ENCODE measurements at places on chromosomes 1 and 21.

DNA sequence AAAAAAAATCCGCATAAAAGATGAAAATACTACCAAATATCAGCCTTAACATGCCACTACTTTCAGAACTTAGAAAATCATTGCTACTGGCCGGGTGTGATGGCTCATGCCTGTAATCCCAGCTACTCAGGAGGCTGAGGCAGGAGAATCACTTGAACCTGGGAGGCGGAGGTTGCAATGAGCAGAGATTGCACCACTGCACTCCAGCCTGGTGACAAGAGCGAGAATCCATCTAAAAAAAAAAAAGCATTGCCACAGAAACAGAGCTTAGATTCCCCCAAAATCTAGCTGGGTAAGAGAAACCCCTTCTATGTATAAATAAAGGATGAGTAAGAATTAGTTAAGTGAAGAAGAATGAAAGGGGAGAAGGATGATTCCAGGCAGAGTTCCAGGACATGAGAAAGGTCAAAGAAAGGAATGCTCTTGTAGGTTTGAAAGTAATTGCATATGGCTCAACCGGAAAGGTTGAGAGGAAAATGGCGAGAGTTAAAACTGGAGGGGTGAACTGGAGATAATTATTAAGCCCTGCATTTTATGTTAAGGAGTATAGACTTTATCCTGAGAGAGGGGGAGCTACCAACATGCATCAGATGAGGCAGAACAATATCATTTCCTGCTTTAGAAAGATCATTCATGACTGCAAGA lies 19.7 kb upstream of the NRDC start:
- DNase-seq = peak; percentile 93

- DNase-seq = peak; percentile 33
Measured at GRCh38 chr1:1889847-1890505, 911 bp downstream of the GNB1 start.

- DNase-seq = no peak
Measured at GRCh38 chr1:33970148-33970825, 106.4 kb downstream of the HMGB4 start.

GRCh38 chr1:9827558-9828185 lies 3.9 kb upstream of the CLSTN1 start:
- no peak for DNase-seq

DNA sequence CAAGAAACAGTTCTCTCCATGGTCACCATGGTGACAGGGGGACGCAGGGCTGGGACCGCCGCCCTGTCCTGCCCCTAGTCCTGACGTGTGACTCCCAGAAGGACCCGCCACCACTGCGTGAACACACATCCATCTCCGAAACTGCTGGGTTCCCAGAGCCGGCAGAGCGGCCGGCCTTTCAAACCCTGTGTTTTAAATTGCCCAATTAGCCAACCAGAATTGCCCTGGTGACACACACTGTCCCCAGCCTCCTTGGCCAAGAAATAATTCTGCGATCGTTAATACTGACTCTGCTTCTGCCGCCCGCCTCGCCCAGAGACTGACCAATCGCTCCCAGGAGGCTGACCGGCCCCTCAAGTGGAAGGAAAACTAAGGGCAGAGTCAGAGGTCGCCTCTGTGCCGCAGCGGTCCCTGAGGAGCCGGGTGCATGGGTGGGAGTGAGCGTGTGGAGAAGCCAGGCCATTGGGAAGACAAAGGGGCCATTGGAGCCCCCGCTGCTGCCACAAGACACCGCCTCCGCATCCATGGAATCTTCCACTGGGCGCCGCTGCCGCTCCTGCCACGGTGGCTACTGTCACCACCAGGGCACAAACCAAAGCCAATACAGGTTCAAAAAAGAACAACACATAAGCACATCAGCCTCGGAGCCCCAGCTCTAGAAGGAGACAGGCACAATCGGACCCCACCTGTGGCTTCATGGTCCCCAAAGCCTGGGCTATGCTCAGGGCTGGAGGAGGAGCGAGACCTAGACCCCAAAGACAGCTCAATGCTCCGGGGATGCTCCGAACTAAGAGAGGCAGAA lies 273.2 kb downstream of the NPHP4 start:
- DNase-seq = no peak

DNA sequence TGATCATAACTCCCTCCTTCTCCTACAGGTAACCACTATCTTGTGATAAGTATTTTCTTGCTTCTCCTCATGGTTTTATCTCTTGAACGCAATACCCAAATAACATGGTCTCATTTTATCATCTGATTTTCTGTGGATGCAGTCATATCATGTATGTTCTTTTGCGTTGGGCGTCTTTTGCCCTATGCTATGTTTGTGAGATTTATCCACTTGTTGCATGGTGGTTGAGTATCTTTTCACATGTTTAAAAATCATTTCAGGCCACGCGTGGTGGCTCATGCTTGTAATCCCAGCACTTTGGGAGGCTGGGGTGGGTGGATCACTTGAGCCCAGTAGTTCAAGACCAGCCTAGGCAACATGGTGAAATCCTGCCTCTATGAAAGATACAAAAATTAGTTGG lies 15.6 kb downstream of the PADI3 start:
- no peak for DNase-seq

DNA sequence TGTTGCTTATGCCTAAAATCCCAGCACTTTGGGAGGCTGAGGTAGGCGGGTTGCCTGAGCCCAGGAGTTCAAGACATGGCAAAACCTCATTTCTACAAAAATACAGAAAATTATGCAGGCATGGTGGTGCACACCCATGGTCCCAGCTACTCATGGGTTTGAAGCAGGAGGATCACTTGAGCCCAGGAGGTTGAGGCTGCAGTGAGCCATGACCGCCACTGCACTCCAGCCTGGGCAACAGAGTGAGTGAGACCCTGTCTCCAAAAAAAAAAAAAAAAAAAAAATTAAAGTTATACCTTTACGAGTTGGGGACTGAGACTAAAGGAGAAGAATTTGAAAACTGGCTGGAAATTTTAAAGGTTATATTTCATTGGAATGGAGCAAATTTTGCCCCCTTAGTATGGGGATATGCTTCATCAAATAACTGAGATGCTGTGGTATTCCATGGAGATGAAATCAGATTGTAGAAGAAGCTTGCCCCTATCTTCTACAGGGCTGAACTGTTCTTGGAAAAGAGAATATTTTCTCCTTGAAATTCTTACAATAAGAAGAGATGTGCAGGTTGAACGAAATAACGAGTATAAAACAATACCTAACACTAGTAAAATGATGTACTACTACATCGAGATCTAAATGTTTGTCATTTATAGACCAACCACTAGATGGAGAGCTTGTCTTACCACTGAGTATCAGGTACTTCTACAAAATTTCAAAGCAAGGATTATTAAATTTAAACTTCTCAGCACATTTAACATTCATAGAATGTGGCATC lies 34.9 kb upstream of the SCYL3 start:
- DNase-seq = peak; percentile 66

DNA sequence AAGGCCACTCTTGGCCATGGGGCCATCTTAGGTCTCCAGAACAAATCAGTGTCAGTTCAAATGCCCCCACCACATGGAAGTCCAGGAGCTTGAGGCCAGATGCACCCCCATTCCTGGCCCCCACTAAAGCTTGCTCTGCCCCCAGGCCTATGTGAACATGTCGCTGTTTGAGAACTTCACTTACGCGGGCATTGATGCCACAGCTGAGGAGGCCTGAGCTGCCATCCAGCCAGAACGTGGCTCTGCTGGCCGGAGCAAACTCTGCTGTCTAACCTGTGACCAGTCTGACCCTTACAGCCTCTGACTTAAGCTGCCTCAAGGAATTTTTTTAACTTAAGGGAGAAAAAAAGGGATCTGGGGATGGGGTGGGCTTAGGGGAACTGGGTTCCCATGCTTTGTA lies 15.1 kb upstream of the MPL start:
- DNase-seq = no peak

- no peak for DNase-seq
Measured at GRCh38 chr1:150562446-150563339, 13.5 kb downstream of the ADAMTSL4 start.

Measured in HFFc6 (cell line).